Body of pancreas (tissue), 4 donors: ENCODE measurements at places on chromosomes 1 and 21. TPM values are rescaled to one million over a fixed set of nuclear protein-coding genes. Genes with fewer than 3 reads are reported as not detected.

FCRL2 gene
- total RNA-seq: not detected

AGTRAP gene
- total RNA-seq: 16.8 TPM

GRCh38 chr1:204266504-204267034 lies 52.8 kb upstream of the GOLT1A start:
- peaks cover 34% of the 10 kb centered on the region for H3K4me1 ChIP-seq
- no peaks in the 10 kb centered on the region for H3K36me3 ChIP-seq
- peak overlapping the region; percentile 56 for H3K27ac ChIP-seq
- H3K4me3 ChIP-seq: no peak overlapping the region
- peak; percentile 73 for DNase-seq
- no peaks in the 10 kb centered on the region for H3K27me3 ChIP-seq

DNA sequence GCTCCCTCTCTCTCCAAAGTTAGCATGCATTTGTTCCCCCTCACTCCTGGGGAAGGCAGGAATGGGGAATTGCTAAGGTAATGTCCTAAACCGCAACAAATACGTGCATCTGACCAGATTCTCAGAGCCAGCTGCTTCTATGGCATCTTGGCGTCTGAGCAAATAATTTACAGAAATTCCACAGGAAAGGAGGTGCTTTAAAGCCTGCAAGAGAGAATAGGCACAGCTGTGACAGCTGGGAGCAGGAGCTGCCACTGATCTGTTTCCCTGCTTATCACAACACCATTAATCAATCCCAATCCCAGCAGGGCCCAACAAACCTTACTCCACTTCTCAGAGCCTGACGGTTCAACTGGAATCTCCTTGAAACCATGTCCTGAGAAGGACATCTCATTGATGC lies 83.5 kb upstream of the ZNF281 start:
- H3K4me3 ChIP-seq: no peak overlapping the region
- peaks cover 27% of the 10 kb centered on the region for H3K4me1 ChIP-seq
- no peak overlapping the region for H3K27ac ChIP-seq
- no peaks in the 10 kb centered on the region for H3K27me3 ChIP-seq

- H3K4me3 ChIP-seq: peak within 1 kb of the TSS; percentile 60
- peak; percentile 87 for DNase-seq
These were observed at the start of gene PATJ for GRCh38 chr1:61741711-61742619. PATJ (plus strand) TSS chr1:61742480; CDS start chr1:61762893, 20,413 bp downstream.
